Left lung (tissue), 14 donors: ENCODE measurements at places on chromosomes 2 and 18. TPM values are rescaled to one million over a fixed set of nuclear protein-coding genes. Genes with fewer than 3 reads are reported as not detected.

Gene NDUFAF7
- 17.4 TPM for total RNA-seq

Gene NAT8
- not detected for total RNA-seq

Gene SULT1C4
- 3.6 TPM for total RNA-seq

Gene DUSP2
- total RNA-seq, result 5.7 TPM

Gene TNFAIP6
- 14.8 TPM for total RNA-seq

DNA sequence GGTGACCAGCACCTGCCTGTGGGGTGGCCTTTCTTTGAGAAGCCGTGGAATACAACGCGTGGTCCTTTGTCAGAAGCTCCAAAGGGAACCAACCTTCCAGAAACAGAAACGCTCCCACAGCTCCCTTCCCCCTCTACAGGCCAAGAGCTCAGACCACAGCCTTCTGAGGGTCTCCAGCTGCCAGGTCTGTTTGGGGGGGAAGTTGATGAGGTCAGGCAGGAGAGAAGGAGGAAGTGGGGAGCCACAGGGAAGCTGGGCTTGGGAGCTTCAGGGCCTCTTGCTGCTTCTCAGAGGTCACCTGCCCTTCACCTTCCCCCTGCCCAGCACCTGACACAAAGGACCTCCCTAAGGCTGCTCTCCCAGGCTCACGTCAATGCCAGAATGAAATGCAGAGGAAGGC is 287.7 kb upstream of the ID2 start:
- H3K4me1 ChIP-seq, result no peaks in the 10 kb centered on the region
- no peaks in the 10 kb centered on the region for H3K36me3 ChIP-seq
- no peak overlapping the region for H3K4me3 ChIP-seq
- no peak for DNase-seq

GRCh38 chr2:240957656-240958365 is 40.6 kb upstream of the SNED1 start:
- H3K27ac ChIP-seq, result no peak overlapping the region
- peaks cover 19% of the 10 kb centered on the region for H3K4me1 ChIP-seq
- DNase-seq, result peak; percentile 30
- H3K27me3 ChIP-seq, result no peaks in the 10 kb centered on the region
- no peak overlapping the region for H3K4me3 ChIP-seq
- no peaks in the 10 kb centered on the region for H3K36me3 ChIP-seq

GRCh38 chr18:36350251-36350651 is 52.7 kb downstream of the FHOD3 start:
- peaks cover 9% of the 10 kb centered on the region for H3K27me3 ChIP-seq
- no peak for DNase-seq
- no peak overlapping the region for H3K4me3 ChIP-seq
- no peaks in the 10 kb centered on the region for H3K4me1 ChIP-seq
